Mesenchymal stem cell (in vitro differentiated cells and primary cell): ENCODE measurements at places on chromosomes 7 and 10.

DNA sequence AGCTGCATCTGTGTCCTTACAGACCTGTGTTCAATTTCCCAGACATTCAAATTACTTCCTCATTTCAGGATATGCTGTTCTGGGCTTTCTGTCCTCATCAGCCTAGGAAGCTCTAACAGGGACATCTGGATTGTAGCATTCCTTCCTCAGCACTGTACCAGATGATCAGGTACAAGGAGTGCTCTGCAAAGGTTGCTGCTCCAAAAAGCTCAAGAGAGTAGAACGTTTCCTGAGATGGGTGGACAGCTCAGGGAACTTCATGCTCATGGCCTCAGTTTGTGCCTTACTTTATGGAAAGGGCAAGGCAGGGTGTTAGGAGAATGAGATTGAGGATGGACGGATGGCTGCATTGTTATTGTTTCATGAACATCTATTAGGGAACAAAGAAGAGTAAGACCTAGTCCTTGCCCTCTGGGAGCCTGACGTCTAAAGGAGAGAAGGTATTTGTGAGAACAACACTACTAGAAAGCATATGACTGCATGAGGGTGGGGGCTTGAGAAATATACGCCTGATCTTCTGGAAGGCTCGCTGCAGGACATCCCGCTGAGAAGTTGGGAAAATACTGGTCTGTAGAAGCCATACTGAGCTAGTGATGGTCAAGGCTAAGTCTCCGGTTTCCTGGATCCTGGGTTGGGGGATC lies 10.5 kb upstream of the ZNF212 start:
- H3K36me3 ChIP-seq = peaks cover 29% of the 10 kb centered on the region
- no peak overlapping the region for H3K4me3 ChIP-seq
- no peak for DNase-seq

GRCh38 chr10:77458986-77459590 lies 178.5 kb downstream of the KCNMA1 start:
- no peak overlapping the region for H3K27ac ChIP-seq
- peaks cover 3% of the 10 kb centered on the region for H3K36me3 ChIP-seq
- peak; percentile 89 for DNase-seq
- no peak overlapping the region for H3K4me3 ChIP-seq
- peaks cover 12% of the 10 kb centered on the region for H3K4me1 ChIP-seq

DNA sequence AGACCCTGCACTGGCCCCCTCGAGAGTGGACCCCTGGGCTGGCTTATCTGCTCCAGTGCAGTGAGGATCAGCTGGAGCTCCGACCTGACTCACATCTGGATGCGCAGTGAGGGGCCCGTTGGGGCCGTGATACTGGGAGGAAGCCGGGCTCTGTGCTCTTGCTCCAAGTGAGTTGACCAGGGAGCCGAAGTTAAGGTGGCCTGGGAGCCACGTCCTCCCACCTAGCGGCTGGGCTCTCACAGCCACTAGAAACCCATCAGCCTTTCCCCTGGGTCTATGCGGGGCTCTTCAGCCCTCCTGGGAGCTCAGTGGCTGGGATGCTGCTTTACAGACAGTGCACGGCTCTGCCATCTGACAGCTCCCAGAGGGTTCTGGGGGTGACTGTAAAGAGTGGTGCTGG lies 9.1 kb downstream of the ALKBH4 start:
- H3K36me3 ChIP-seq = peaks cover 31% of the 10 kb centered on the region
- H3K27ac ChIP-seq = no peak overlapping the region
- H3K4me1 ChIP-seq = peaks cover 2% of the 10 kb centered on the region
- H3K4me3 ChIP-seq = no peak overlapping the region

DNA sequence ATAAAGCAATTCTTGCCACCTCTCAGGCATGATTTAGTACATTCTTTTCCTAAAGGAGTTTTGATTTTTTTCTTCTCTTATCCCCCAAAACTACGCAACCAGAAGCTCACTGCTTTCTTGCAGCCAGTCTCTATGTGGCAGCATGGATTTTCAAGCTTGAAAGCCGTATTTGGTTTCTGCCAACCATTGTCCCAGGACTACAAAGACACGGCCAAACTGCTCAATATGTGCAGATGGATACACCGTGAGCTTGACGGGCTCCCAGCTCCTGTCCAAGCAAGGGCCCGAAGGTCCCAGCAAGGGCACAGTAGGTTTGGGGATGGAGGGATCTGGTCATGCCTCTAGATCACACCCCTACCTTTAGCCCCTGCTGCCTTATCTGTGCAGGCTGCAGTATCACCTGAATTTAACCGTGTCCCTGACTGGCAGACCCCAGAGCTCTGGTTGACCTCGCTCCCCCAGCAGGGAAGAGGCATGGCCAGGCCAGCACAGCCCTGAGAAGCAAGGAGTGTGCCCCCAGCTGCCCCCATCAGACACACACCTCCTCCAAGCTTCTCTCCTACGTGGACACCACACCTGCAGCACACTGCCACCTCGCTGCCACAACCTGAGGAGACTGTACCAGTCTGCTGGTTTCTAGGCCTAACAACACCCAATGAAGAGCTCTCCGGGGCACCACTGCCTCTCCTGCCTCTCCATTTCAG lies 86.8 kb downstream of the COBL start:
- H3K4me3 ChIP-seq = no peak overlapping the region
- H3K36me3 ChIP-seq = no peaks in the 10 kb centered on the region
- DNase-seq = no peak
- no peak overlapping the region for H3K27ac ChIP-seq
- peaks cover under 1% of the 10 kb centered on the region for H3K4me1 ChIP-seq

GRCh38 chr7:120986650-120987049 lies 1.9 kb upstream of the CPED1 start:
- no peak for DNase-seq
- H3K36me3 ChIP-seq = no peaks in the 10 kb centered on the region
- peaks cover 6% of the 10 kb centered on the region for H3K4me1 ChIP-seq

GRCh38 chr10:110497438-110498086 lies at the start of gene DUSP5:
DUSP5 (plus strand) TSS chr10:110497907; CDS start chr10:110498122, 215 bp downstream.
- peak within 1 kb of the TSS; percentile 97 for H3K27ac ChIP-seq
- peak; percentile 94 for DNase-seq
- peaks cover 29% of the 10 kb centered on the region for H3K4me1 ChIP-seq
- H3K27me3 ChIP-seq = no peaks in the 10 kb centered on the region
